ENCODE measurements at places on chromosomes 5 and 9.

DNA sequence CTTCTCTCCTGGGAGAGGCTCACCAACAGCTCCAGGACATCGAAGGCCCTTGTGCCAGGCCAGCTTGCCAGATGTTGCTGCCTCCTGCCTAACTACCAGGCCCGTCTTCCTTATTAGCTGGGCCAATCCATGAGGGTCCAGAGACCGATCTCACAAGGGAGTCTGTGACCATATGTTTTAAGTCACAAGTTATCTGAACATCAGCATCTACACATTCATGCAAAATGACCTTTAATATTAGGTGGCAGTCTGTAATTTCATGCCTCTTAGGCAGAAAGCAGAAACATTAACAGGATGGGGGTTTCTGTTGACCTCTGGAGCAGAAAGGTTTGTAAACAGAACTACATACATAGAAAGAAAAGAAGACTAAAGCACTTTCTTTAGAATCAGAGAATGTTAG lies 75.1 kb upstream of the SLC25A51 start:
- no peak for DNase-seq

DNA sequence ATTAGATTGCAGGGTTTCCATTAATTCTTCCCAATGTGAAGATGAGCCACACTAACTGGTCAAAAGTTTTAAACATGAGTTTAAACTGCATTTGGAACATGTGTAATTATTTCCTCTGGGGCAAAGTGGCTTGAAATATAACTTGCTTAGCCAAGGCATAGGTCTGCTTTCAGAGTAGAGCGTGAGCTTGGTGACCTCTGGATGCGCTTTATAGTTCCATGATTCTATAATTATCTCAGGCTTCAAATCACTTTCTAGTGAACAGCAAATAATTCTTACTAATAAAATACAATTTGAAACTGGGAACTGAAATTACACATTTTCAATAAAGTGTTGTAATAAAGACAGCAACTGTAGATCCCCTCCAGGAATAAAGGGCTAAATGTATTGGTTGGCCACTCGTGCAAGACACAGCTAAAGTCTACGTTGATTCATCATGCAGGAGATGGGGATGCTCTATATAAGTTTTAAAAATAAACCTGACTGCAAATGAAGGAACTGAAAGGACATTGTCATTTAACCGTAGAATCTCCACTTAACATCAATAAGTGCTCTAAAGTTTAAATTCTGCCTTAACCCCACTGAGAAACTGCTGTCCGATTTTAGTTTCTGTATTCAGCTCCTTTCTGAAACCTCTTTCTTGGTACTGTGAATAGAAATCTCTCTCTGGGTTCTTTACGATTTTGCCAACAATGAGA lies 460.0 kb downstream of the PSAT1 start:
- DNase-seq: no peak

DNA sequence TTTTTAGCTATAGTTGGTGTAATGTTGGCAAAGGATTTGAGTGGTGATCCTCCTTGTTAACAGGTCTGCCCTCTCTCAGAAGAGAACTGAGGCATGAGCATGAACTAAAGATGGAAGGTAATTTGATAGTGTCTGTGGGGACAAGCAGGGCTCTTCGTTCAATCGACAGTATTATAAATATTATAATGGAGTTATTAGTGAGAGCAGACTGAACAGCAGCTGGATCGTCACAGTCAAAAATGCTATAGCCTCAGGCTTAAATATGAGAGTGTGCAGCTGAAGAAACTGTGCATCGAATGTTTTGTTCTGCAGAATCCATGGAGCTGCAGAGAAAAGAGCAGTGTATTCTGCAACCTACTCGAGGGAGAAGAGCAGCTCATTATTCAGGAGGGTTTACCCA lies 757.3 kb downstream of the DNAH5 start:
- DNase-seq: no peak

GRCh38 chr9:70362952-70363351 lies 51.5 kb downstream of the KLF9 start:
- no peak for DNase-seq

GRCh38 chr5:73120222-73121118 lies at the start of gene TMEM171:
TSS of gene TMEM171 (plus strand) at chr5:73120575. CDS start at chr5:73123374, 2,799 bp downstream.
- DNase-seq: no peak

All from stimulated activated CD4-positive, alpha-beta T cell treated with anti-CD3 and anti-CD28 coated beads, Interleukin-4, amount 100 ng/mL, for 4 hours (primary cell).